ENCODE measurements at places on chromosomes 3 and 15.
A peak's percentile ranks its signal among the peaks of the same experiment; 100 is the strongest.

DNA sequence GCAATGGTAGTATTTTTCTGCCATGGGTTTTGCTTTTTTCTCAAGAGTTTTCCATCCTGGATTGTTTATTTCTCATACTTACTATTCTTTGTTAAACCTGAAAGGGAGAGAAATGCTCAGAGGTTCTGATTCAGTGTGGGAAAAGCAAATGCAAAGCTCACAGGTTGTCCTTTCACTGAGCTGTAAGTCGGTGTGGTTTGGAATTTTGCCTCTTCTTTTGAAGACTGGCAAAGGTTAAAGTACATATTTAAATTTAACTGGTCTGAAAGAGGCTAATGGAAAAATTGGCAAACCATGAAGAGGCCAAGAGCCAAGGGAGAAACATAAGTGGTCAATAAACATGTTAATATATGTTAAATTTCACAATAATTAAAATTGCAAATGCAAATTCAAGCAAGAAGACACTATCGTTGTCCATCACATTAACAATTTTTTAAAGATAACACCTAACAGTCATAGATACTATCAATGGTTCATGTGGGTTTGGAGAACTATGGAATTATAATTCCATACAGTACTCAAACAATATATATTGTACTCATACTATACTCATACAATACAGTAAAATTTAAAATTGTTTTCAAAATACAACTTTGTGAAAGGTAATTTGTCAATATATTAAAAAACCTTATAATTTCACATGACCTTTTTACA lies 246.8 kb upstream of the STT3B start:
- H3K27ac ChIP-seq: no peak overlapping the region
- no peaks in the 10 kb centered on the region for H3K27me3 ChIP-seq
- H3K4me1 ChIP-seq: peaks cover 29% of the 10 kb centered on the region
- no peak overlapping the region for H3K4me3 ChIP-seq
- peaks cover 2% of the 10 kb centered on the region for H3K36me3 ChIP-seq

GRCh38 chr3:154792828-154793227 lies 287.3 kb upstream of the MME start:
- no peak overlapping the region for H3K4me3 ChIP-seq
- no peaks in the 10 kb centered on the region for H3K36me3 ChIP-seq
- no peaks in the 10 kb centered on the region for H3K4me1 ChIP-seq
- H3K27ac ChIP-seq: no peak overlapping the region
- no peak for DNase-seq
- no peaks in the 10 kb centered on the region for H3K27me3 ChIP-seq

GRCh38 chr3:188060840-188061544 lies 93.0 kb upstream of the LPP start:
- H3K4me1 ChIP-seq: peaks cover 18% of the 10 kb centered on the region
- peaks cover 2% of the 10 kb centered on the region for H3K36me3 ChIP-seq
- no peaks in the 10 kb centered on the region for H3K27me3 ChIP-seq
- DNase-seq: peak; percentile 79

DNA sequence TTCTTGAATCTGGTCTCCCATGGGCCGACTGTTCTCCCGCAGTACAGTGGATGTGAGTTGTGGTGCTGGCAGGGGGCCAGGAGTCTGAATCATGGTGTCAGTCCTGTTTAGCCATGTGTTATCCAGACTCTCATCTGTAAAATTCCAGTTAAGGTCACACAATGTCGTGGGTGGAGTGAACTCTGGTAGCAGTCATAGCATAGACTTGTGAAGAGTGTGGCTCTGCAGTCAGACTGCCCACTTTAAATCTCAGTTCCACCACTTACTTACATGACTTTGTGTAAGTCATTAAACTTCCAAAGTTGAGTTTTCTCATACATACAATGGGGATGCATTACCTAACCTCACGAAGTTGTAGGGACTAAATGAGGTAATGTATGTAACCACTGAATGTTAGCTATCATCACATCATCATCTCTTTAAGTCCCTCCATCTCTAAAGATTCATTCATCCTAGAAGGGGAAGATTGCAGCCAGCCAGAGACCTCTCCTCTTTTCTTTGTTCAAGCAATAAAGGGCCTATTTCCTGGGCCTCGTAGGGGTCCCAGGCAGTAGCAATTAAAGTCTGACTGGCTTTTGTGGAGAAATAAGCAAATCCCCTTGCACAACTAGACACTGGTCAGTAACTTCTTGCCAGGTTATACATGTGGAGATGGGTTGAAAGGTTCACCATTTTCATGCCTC lies 93.9 kb downstream of the PCCB start:
- no peak overlapping the region for H3K27ac ChIP-seq
- peaks cover 26% of the 10 kb centered on the region for H3K36me3 ChIP-seq
- DNase-seq: no peak

GRCh38 chr3:131356006-131356595 lies 25.5 kb upstream of the NUDT16 start:
- H3K27ac ChIP-seq: no peak overlapping the region
- H3K4me1 ChIP-seq: peaks cover 1% of the 10 kb centered on the region
- no peak overlapping the region for H3K4me3 ChIP-seq
- H3K36me3 ChIP-seq: no peaks in the 10 kb centered on the region
- no peak for DNase-seq

GRCh38 chr15:74783808-74784175 lies 1.9 kb downstream of the CSK start:
- no peaks in the 10 kb centered on the region for H3K27me3 ChIP-seq
- peak overlapping the region; percentile 98 for H3K27ac ChIP-seq
- peaks cover 60% of the 10 kb centered on the region for H3K4me1 ChIP-seq
- H3K4me3 ChIP-seq: peak overlapping the region; percentile 79
- no peak for DNase-seq
- peaks cover 39% of the 10 kb centered on the region for H3K36me3 ChIP-seq

DNA sequence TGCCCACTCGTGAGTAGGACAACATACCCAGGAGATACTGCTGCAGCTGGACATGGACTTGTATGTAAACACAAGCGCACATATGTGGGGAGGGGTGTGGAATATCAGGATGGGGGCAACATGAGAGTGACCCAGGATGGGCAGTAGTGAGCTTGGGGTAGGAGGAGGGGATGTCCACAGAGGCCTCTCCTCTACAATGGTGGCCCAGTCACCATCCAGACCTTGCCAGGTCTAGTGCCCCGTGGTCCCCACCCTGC lies 266 bp upstream of the ZBTB47 start:
- peaks cover 7% of the 10 kb centered on the region for H3K27me3 ChIP-seq
- H3K36me3 ChIP-seq: no peaks in the 10 kb centered on the region
- H3K4me1 ChIP-seq: peaks cover 19% of the 10 kb centered on the region
- H3K4me3 ChIP-seq: peak overlapping the region; percentile 65
- no peak for DNase-seq

GRCh38 chr15:60101416-60101815 lies 97.3 kb downstream of the FOXB1 start:
- H3K36me3 ChIP-seq: peaks cover 13% of the 10 kb centered on the region
- H3K27me3 ChIP-seq: peaks cover 14% of the 10 kb centered on the region
- H3K4me3 ChIP-seq: no peak overlapping the region
- DNase-seq: no peak
- peaks cover 1% of the 10 kb centered on the region for H3K4me1 ChIP-seq

DNA sequence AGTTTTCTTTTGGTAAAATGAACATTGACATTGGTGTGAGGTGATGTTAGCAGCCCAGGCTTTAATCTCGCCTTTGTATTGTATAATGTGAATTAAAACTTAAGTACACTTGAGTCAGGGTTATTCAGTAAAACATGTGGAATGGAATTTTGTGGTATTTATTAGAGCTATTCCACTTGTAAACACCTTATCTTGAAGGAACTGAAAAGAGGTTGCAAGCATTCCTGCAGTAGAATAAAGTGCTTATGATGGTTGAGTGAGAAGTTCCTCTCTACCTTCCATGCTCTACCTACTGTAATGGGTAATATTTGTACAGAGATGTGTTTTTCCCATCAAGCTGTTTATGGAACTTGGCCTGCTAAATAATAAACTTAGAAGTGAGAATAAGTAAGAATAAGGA lies 36.1 kb downstream of the HMG20A start:
- no peak overlapping the region for H3K4me3 ChIP-seq
- peaks cover 20% of the 10 kb centered on the region for H3K36me3 ChIP-seq

GRCh38 chr3:127671523-127672428 lies 976 bp upstream of the ABTB1 start:
- peak overlapping the region; percentile 82 for H3K4me3 ChIP-seq
- no peaks in the 10 kb centered on the region for H3K27me3 ChIP-seq
- peaks cover 14% of the 10 kb centered on the region for H3K4me1 ChIP-seq
- peak overlapping the region; percentile 95 for H3K27ac ChIP-seq
- peak; percentile 63 for DNase-seq

DNA sequence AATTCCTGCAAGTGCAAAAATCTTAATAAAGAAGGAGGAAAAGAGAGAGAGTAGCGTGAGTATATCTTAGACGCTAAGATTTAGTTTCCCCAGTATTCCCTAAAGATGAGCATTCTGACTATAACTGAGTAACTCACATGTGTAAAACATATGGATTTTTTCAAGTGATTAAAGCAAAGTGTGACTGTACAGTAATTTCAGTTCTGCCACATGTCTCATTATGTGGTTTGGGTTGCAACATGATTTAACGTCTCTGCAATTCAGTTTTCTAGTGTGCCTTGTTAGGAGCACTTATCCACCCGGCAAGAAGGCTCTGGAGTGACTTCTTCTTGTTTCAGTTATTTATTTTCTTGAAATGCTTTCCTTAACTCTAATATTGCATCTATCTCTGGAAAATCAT lies 514.1 kb downstream of the ROBO1 start:
- H3K4me3 ChIP-seq: no peak overlapping the region
- H3K36me3 ChIP-seq: no peaks in the 10 kb centered on the region
- no peaks in the 10 kb centered on the region for H3K27me3 ChIP-seq
- H3K27ac ChIP-seq: no peak overlapping the region
- no peak for DNase-seq
- no peaks in the 10 kb centered on the region for H3K4me1 ChIP-seq

GRCh38 chr15:40104865-40105516 lies 3.7 kb downstream of the BMF start:
- peaks cover 72% of the 10 kb centered on the region for H3K4me1 ChIP-seq
- DNase-seq: peak; percentile 84
- H3K36me3 ChIP-seq: no peaks in the 10 kb centered on the region
- peak overlapping the region; percentile 55 for H3K4me3 ChIP-seq

- H3K4me3 ChIP-seq: no peak overlapping the region
- H3K36me3 ChIP-seq: peaks cover 19% of the 10 kb centered on the region
- no peak for DNase-seq
- no peaks in the 10 kb centered on the region for H3K27me3 ChIP-seq
- H3K27ac ChIP-seq: no peak overlapping the region
Observed at GRCh38 chr3:107797586-107797985, 274.8 kb downstream of the BBX start.

- H3K27ac ChIP-seq: no peak overlapping the region
- no peak overlapping the region for H3K4me3 ChIP-seq
- H3K36me3 ChIP-seq: no peaks in the 10 kb centered on the region
- H3K27me3 ChIP-seq: peaks cover 60% of the 10 kb centered on the region
- no peak for DNase-seq
- H3K4me1 ChIP-seq: peaks cover 9% of the 10 kb centered on the region
Observed at GRCh38 chr3:13552857-13553652, 4.1 kb downstream of the FBLN2 start.

GRCh38 chr3:173891272-173892100 lies 493.9 kb downstream of the NLGN1 start:
- H3K4me3 ChIP-seq: no peak overlapping the region
- H3K4me1 ChIP-seq: no peaks in the 10 kb centered on the region
- H3K27me3 ChIP-seq: no peaks in the 10 kb centered on the region
- H3K36me3 ChIP-seq: no peaks in the 10 kb centered on the region
- DNase-seq: no peak

- H3K27ac ChIP-seq: peak overlapping the region; percentile 27
- H3K27me3 ChIP-seq: no peaks in the 10 kb centered on the region
- peaks cover 39% of the 10 kb centered on the region for H3K4me1 ChIP-seq
- peaks cover 4% of the 10 kb centered on the region for H3K36me3 ChIP-seq
- no peak overlapping the region for H3K4me3 ChIP-seq
Observed at GRCh38 chr15:65630760-65631159, 9.0 kb downstream of the SLC24A1 start.

GRCh38 chr3:57985176-57985983 lies 22.8 kb upstream of the FLNB start:
- H3K4me3 ChIP-seq: no peak overlapping the region
- DNase-seq: no peak
- H3K4me1 ChIP-seq: peaks cover 21% of the 10 kb centered on the region
- peaks cover 2% of the 10 kb centered on the region for H3K36me3 ChIP-seq
- no peak overlapping the region for H3K27ac ChIP-seq

DNA sequence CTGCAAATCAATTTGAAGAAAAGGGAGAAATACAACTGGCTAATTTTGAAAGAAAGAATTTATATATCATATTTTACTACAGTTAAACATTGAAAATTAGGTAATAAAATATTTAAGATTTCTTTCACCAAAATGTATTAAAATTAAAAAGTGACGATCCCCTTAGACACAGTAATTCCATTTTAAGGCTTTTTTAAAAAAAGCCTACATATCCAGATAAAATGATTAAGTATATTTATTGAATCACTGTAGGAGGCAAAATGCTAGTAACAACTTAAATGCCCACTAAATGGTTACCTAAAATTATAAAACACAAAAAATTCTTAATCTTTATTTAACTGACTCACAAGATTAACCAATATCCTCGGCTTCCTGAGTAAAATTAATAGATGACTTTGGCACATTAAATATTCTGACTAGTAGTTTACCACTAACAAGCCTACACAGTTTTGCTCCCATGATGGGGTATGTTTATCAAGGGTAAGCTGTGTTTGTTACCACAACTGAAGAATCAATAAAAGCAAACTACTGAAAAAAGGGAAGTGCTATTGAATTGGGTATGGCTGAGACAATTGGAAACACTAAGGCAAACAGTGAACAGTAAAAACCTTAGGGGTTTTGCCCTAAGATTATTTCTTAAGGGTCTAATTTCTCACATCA lies 28.4 kb downstream of the ANKRD28 start:
- H3K27me3 ChIP-seq: no peaks in the 10 kb centered on the region
- H3K36me3 ChIP-seq: peaks cover 62% of the 10 kb centered on the region
- no peak overlapping the region for H3K27ac ChIP-seq
- peaks cover 43% of the 10 kb centered on the region for H3K4me1 ChIP-seq

DNA sequence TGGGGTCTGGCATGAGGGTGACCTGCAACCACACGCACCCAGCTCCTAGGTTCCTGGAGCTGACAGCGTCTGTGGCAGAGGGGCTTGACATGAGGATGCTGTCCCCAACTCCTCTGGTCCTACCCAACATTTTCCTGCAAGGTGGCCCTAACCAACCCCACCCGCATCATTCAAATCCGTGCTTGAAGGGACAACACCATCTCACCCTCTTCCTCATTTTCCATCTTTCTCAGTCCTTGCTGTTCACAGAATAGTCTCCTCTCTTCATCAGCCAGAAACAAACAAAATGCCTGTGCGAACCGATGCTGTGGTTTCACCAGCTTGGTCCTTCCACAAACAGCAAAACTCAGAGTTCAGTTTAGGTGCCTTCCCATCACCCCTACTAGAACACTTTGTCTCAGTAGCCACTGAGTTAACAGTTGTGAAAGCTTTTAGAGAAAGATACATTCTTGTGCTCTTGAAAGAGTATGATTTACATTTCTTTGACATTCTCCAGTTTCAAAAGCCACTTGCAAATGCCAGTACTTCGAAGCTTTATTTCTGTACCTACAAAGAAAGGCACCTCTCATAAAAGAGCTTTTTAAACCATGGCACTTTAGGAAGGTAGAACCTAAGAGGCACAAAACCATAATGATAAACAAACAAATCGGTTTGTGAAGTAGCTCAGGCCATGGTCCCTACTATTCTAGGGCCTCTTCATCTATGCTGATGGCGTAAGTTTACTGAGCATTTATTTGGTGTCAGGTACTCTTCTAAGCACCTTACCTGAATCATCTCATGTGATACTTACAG lies 360.1 kb downstream of the SHQ1 start:
- DNase-seq: no peak
- no peak overlapping the region for H3K27ac ChIP-seq
- H3K4me1 ChIP-seq: peaks cover 38% of the 10 kb centered on the region
- no peaks in the 10 kb centered on the region for H3K27me3 ChIP-seq
- H3K36me3 ChIP-seq: peaks cover 8% of the 10 kb centered on the region

GRCh38 chr3:127483902-127484591 lies 106.5 kb downstream of the TPRA1 start:
- H3K36me3 ChIP-seq: no peaks in the 10 kb centered on the region
- H3K27me3 ChIP-seq: peaks cover 82% of the 10 kb centered on the region
- DNase-seq: peak; percentile 90
- H3K27ac ChIP-seq: peak overlapping the region; percentile 73
- peaks cover 39% of the 10 kb centered on the region for H3K4me1 ChIP-seq
- no peak overlapping the region for H3K4me3 ChIP-seq

All from activated CD8-positive, alpha-beta memory T cell treated with anti-CD3 and anti-CD28 coated beads, Interleukin-2, amount 10 ng/mL, durations not matched to agents 7 days and 5 days (primary cell).